Spleen (tissue), 13 donors: ENCODE measurements at places on chromosomes 12 and 14.

- H3K27me3 ChIP-seq: no peaks in the 10 kb centered on the region
- DNase-seq: no peak
- H3K27ac ChIP-seq: no peak overlapping the region
- H3K36me3 ChIP-seq: no peaks in the 10 kb centered on the region
- H3K4me1 ChIP-seq: peaks cover 16% of the 10 kb centered on the region
- H3K4me3 ChIP-seq: no peak overlapping the region
These were observed 29.4 kb downstream of the PPP2R5E start for GRCh38 chr14:63513756-63514155.

GRCh38 chr12:117360222-117360550, 1.2 kb downstream of the NOS1 start:
- peaks cover 73% of the 10 kb centered on the region for H3K27me3 ChIP-seq
- no peak overlapping the region for H3K27ac ChIP-seq
- no peaks in the 10 kb centered on the region for H3K36me3 ChIP-seq
- no peak for DNase-seq
- H3K4me3 ChIP-seq: no peak overlapping the region

- H3K36me3 ChIP-seq: no peaks in the 10 kb centered on the region
- H3K27me3 ChIP-seq: no peaks in the 10 kb centered on the region
- H3K4me3 ChIP-seq: no peak overlapping the region
- DNase-seq: no peak
These were observed 3.2 kb upstream of the ADAM21 start for GRCh38 chr14:70448633-70449340.

DNA sequence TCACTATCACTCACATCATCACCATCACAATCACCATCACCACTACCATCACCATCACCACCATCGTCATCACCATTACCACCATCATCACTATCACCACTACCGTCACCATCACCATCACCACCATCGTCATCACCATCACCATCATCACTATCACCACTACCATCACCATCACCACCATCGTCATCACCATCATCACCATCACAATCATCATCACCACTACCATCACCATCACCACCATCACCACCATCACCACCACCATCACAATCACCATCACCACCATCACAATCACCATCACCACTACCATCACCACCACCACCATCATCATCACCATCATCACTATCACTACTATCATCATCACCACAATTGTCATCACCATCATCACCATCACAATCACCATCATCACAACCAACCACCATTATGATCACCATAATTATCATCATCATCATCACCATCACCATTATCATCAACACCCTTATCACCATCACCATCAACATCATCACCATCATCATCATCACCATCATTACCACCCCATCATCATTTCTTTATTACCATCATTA, 90.8 kb downstream of the DICER1 start:
- no peak overlapping the region for H3K4me3 ChIP-seq
- H3K36me3 ChIP-seq: no peaks in the 10 kb centered on the region
- H3K27me3 ChIP-seq: no peaks in the 10 kb centered on the region
- DNase-seq: no peak
- H3K27ac ChIP-seq: no peak overlapping the region

DNA sequence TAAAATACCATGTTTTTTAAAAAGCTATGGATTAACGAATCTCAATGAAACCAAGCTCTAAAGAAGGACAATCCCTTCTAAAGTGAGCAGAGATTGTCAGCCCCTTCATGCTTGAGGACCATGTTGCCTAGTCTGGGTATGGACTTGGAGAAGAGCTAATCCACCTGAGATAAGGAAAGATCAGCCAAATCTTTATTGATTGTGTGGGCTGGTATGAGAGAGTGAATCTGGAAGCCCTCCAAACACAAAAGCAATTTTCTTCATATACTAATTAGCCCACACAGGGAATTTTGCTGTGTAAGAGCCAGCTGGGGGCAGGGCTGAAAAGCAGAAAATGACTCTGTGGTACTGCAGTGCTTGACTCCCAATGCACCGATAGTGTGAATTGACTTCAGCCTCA, 47.4 kb upstream of the DICER1 start:
- no peak for DNase-seq
- H3K27ac ChIP-seq: no peak overlapping the region

DNA sequence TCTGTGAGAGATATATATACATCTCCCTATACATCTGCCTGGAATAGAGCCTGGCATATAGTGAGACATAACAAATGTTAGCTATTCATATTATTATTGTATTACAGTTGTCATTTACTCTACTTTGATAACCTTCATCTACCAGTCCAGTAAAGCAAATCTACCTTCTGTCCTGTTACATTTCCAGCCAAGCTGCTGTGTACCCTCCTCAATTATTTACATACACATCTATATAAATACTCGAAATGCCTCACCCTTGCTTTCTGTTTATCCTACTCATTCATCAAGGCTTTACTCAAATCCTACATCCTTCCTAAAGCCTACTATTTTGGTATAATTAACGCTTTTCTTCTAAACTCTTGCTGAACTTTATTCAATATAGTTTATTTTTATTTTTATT, 8.7 kb downstream of the ZBTB1 start:
- no peaks in the 10 kb centered on the region for H3K36me3 ChIP-seq
- no peaks in the 10 kb centered on the region for H3K27me3 ChIP-seq
- H3K4me3 ChIP-seq: no peak overlapping the region
- H3K27ac ChIP-seq: no peak overlapping the region
- DNase-seq: no peak
- H3K4me1 ChIP-seq: peaks cover 100% of the 10 kb centered on the region

- H3K4me1 ChIP-seq: no peaks in the 10 kb centered on the region
- peaks cover 90% of the 10 kb centered on the region for H3K27me3 ChIP-seq
- H3K36me3 ChIP-seq: no peaks in the 10 kb centered on the region
- no peak overlapping the region for H3K4me3 ChIP-seq
- no peak for DNase-seq
- H3K27ac ChIP-seq: no peak overlapping the region
These were observed 400 bp upstream of the PRIMA1 start for GRCh38 chr14:93788543-93789227.

GRCh38 chr14:24674204-24674970, 40.4 kb upstream of the GZMB start:
- no peak overlapping the region for H3K4me3 ChIP-seq
- H3K36me3 ChIP-seq: no peaks in the 10 kb centered on the region
- peaks cover 47% of the 10 kb centered on the region for H3K4me1 ChIP-seq
- DNase-seq: no peak
- peak overlapping the region; percentile 77 for H3K27ac ChIP-seq
